ENCODE measurements at places on chromosomes 12 and 14.

DNA sequence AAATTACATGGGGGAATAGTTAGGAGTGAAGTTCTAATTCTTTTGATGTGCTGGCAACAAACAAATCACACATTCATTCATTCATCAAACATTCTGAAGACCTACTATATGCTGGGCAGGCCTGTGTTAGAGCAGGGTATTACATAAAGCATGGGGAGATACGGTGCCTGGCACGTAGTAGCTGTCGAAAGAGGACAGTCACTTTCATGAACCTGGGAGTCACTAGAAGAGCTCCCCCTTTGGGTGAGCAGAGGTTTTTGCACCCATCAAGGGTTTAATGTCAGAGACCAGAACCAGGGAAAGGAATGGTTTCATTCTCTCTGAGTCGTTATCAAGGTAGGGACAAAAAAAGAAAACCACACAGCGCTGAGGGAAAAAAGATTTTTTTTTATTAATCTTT is 10.0 kb downstream of the LHX5 start:
- DNase-seq: peak; percentile 54

DNA sequence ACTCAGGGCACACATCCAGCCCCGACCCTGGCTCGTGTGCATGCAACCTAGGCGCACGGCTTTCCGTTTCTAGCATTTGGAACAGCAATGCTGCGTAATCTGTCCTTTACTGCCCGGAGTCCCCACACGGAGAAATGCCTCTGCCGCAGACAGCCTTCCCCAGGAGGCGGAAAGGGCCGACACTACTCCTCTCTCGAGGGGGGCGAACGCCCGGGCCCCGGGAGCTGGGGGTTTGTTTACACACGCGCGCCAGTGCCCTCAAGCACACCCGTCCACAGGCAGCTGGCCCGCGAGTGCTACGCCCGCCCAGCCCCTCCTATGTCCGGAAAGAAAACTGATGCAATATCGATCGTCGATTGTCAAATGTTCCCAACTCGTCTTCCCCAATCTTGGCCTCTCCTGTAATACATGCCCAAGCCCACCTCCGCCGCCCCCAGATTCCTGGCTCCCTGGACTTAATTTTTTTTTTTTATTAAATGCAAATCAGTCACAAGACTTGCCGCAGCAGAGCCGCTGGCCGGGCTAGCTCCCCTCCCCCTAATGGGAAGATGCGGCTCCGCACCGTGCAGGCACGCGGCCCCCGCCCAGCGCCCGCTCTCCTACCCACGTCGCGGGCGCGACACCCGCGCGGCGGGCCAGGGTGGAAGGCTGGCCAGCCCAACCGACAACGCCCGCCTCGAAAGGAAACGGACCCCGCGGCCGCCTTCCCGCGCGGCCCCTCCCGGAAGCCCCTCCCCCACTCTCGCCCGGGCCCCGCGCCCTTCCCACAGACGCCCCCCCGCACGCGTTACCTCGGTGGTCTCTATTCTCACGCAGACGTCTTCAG is 642 bp downstream of the SLC38A2 start:
- peak; percentile 47 for DNase-seq

GRCh38 chr12:113537046-113537750 is 65.5 kb upstream of the LHX5 start:
- peak; percentile 64 for DNase-seq

DNA sequence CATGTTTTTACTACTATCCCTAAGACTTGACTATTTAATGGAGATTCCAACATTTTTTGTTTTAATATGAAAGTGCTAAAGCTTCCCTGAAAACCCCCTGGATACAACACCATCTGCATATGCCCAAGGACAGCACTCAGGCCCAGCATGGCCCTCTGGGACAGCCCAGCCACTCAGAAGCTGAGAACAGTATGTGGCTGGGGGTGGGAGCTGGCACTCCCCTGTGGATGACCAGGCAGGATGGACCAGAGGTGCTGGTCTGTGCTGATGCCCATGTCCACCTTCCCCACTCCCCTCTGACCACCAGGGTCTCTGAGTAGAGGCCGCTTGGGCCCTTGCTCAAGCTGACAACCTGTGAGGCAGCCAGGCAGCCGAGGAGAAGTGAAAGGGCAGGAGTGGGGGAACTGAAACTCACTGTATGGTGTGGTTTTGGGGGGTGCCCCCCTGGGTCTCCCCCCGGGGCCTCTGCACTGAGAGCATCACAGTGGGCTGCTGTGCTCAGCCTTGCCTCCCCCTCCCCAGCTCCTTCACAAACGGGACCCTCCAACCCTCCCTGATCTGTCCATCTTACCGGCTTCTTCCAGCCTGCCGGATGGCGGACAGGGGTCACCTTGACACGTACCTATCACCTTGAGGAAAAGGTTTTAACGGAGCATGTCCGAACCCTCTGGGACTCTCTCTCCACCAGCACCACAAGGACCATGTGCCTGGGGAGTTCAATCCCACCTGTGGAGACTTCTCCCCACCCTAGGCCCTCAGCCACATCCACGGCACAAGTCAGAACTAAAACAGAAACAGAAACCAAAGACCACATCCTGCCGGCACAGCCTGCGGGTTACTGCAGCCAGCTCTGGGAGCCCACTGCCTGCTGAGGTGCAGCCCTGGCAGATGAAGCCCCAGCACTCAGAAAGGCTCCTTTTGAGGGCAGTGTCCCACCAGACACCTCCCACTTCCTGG is at the start of gene TMEM229B:
TSS of gene TMEM229B (minus strand) at position 785 of the 957 bp plus-strand sequence. CDS start 14,798 bp downstream, outside the sequence.
- DNase-seq: no peak

- DNase-seq: no peak
These were observed 38.9 kb upstream of the AMN start for GRCh38 chr14:102883554-102883953.

DNA sequence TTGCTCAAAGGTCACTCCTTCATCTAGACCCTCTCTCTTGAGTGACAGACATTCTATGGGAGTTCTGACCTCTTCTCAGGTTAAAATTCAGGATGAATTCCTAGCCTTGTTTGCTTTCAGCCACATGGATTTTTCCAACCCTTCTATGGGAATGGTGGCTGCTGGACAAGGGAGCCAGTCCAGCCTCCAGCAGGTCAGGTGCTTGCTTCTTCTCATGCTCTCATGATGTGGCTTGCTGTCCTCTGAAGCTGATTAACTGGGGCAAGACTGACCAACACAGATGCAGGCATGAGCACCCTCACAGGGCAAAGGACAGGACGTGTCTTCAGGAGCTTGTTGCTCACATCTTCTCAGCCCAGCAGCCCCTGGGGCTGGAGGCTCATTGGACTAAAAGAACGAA is 97.2 kb upstream of the SLC35F4 start:
- DNase-seq: no peak

GRCh38 chr12:122202017-122202416 is 1.5 kb upstream of the B3GNT4 start:
- peak; percentile 54 for DNase-seq

DNA sequence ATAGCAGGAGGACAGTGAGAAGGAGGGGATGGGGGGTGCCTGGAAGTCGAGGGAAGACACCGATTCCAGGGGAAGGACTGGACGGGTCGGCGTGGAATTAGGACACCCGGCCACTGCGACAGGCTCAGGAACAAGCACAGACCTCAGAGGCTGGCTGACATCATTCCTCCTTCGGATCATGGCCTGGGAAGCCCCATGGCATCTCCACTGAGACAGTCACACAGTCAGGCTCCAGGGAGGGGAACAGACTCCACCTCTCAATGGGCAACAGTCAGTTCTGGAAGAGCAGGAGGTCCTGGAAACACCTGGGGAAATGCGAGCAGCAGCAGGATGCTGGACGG is 67.9 kb upstream of the FBRSL1 start:
- no peak for DNase-seq

GRCh38 chr12:89864411-89864810 is 155.8 kb upstream of the ATP2B1 start:
- DNase-seq: no peak

DNA sequence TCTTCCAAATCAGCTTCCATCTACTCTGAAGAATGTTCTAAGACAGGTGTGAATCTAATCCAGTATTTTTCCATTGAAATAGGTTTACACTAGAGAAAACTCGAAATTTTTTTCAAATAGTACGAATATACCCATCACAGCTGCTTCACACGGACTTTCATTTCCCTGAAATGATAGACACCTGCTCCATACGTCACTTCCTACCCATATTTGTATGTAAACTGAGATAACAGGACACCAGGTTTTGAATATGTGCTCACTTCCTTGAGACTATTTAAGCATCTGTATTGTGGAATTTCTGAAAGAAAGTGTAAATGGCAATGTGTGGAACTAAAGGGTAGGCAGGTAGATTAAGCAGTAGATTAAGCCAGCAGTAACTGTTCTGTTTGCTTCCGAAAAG is 13.4 kb upstream of the ITPR2 start:
- DNase-seq: no peak

DNA sequence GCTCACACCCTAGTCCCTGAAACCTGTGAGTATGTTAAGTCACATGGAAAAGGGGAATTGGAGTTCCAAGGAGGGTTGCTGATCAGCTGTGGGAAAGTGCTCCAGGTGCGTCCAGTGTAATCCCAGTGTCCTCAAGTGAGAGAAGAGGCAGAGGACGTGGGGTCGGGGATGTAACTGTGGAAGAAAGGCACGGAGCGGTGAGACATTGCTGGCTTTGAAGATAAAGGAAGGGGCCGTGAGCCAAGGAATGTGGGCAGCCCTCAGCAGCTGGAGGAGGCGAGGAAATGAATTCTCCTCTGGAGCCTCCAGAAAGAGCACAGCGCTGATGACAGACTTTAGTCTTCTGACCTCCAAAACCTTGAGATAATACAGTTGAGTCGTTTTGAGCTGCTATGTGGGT is 191.6 kb upstream of the TMEM132C start:
- no peak for DNase-seq

- DNase-seq: no peak
These were observed 90.7 kb upstream of the ANO4 start for GRCh38 chr12:100703868-100704267.

GRCh38 chr14:49221316-49221715 is 364.9 kb downstream of the RPS29 start:
- DNase-seq: no peak

DNA sequence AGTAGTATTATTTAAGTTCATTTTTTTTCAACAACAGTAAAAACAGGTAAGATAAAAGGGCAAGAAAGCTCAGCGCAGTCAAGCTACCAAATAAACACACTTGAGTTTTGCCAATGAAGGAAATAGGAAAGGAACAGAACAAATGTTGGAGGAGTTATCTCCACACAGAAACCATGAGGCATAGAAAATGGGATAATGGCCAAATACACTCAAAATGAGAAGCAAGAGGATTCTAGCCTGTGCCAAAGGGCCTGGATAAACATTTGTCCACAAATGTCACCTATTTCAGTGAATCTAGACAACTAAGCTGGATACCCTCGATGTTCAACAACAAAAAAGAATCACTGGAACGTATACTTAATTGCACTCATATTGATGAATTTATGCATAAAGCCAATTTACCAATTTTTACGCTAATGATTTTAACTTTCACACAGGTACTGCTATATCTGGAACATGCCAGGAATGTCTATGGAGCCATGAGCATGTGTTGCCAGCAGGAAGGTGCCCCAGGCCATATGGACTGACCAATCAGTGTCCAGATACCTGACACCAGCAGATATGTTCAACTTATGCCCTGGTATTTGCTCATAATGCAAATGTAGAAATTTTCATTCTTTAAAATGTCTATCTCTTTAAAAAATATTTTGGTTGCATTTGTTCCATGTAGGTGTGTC is 21.1 kb downstream of the ST8SIA1 start:
- DNase-seq: peak; percentile 69

GRCh38 chr14:88518592-88519512 is 36.0 kb downstream of the PTPN21 start:
- DNase-seq: no peak

GRCh38 chr12:56448860-56449621 is at the start of gene TIMELESS:
Gene TIMELESS (minus strand): TSS chr12:56449426. CDS start chr12:56434170, 15,256 bp downstream.
- DNase-seq: peak; percentile 91

- no peak for DNase-seq
These were observed 150.5 kb downstream of the PELI2 start for GRCh38 chr14:56268673-56269072.

DNA sequence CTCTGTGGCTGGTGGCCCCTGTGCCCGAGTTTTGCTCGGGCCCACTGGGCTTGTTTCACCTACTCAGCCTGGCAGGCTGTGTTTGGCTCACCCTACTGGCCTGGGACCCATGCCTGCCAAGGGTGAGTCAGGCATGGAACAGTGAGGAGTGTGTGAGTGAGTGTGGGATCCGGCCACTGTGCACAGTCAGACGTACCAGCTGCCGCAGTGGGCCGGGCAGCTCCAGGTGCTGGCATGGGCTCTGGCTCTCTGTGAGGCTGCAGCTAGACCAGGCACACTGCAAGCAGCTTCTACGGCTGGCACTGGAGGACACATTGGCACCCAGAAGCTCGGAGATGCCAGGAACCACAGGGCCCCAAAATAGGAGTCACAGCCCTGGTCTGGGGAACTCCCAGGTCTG is 40.6 kb downstream of the HSD17B6 start:
- DNase-seq: no peak

GRCh38 chr14:35250319-35250718 is 41.9 kb upstream of the PSMA6 start:
- DNase-seq: no peak

All from NCI-H524 (cell line).